A549 treated with dexamethasone at 1 μM for 4 hours (cell line): ENCODE measurements at places on chromosomes 12 and 14. TPM values are rescaled to one million over a fixed set of nuclear protein-coding genes. Genes with fewer than 3 reads are reported as not detected.

Gene ARID2
- 7.2 to 13.6 TPM (median 11.5 TPM) in 5 replicates for total RNA-seq

Gene HOXC6
- 3.9 to 5.6 TPM (median 4.8 TPM) in 5 replicates for total RNA-seq

Gene KRT79
- total RNA-seq, result 0.06 to 0.17 TPM (median 0.06 TPM) in 3 of 5 replicates, not detected in the others

Gene MFAP5
- total RNA-seq, result 0.12 to 0.37 TPM (median 0.23 TPM) in 5 replicates

Gene CCDC177
- total RNA-seq, result 0.04 to 0.07 TPM (median 0.05 TPM) in 4 of 5 replicates, not detected in the other

Gene NKX2-1
- 0.05 to 0.11 TPM in 2 of 5 replicates, not detected in the others for total RNA-seq

Gene RPL10L
- total RNA-seq, result not detected in 5 replicates

Gene CPNE6
- total RNA-seq, result 0.06 to 0.34 TPM (median 0.13 TPM) in 5 replicates

Gene SYT10
- total RNA-seq, result not detected in 5 replicates

Gene KRT73
- not detected in 5 replicates for total RNA-seq

Gene LTB4R2
- total RNA-seq, result 1.3 to 5.0 TPM (median 3.6 TPM) in 5 replicates

Gene ANO6
- 53.3 to 74.5 TPM (median 65.0 TPM) in 5 replicates for total RNA-seq

Gene BICDL1
- 2.6 to 5.1 TPM (median 4.5 TPM) in 5 replicates for total RNA-seq

Gene ADAM21
- 0.08 TPM in 1 of 5 replicates, not detected in the others for total RNA-seq

Gene OR6S1
- total RNA-seq, result not detected in 5 replicates

Gene ESR2
- total RNA-seq, result 0.06 to 0.15 TPM (median 0.09 TPM) in 4 of 5 replicates, not detected in the other

Gene CLEC4D
- not detected in 5 replicates for total RNA-seq

Gene KRT6A
- total RNA-seq, result 11.5 to 16.2 TPM (median 14.0 TPM) in 5 replicates

Gene RNASE3
- not detected in 5 replicates for total RNA-seq

Gene CDK4
- 209 to 255 TPM (median 221 TPM) in 5 replicates for total RNA-seq
